Skeletal muscle cell (primary cell): ENCODE measurements at places on chromosomes 16 and 17.

DNA sequence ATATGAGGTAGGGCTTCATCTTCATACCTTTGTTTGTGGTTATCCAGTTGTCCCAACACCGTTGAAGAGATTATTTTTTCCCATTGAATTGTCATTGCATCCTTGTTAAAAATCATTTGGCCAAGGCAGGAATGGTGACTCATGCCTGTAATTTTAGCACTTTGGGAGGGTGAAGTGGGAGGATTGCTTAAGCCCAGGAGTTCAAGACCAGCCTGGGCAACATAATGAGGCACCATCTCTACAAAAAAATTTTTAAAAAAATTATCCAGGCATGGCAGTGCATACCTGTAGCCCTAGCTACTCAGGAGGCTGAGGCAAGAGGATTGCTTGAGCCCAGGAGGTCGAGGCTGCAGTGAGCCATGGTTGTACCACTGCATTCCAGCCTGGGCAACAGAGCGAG lies 223.9 kb downstream of the TANC2 start:
- no peak for DNase-seq

DNA sequence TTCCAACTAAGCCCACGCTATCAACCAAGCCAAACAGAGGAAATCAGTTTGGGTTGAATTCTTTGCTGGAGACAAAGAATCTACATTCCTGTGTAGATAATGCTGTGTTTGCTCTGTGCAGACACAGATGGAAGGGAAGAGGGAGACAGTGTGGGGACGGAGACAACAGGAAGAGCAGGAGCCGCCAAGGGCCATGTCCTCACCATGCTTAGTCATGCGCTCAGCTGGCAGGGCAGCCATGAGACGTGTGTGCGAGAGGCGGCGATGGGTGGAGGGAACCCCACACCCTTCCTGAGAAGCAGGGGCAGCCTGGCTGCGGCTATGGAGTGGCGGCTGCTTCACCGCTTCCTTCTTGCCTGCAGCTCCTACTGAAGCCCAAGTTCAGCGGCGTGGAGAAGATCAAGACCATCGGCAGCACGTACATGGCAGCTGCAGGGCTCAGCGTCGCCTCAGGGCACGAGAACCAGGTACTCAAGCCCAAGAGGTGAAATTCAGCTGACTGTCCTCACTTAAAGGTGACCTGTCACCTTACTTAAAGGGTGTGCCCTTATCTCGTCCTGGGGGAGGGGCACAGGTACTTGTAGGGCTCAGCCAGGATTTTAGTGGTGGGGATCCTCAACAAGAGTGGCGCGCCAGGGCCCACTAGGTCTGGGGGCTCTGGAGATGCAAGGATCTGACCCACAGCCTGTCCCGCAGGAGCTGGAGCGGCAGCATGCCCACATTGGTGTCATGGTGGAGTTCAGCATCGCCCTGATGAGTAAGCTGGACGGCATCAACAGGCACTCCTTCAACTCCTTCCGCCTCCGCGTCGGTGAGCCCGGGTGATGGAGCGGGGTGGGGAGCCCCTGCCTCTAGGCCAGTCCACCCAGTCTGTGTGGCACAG lies 47.5 kb downstream of the ADCY7 start:
- DNase-seq: no peak

DNA sequence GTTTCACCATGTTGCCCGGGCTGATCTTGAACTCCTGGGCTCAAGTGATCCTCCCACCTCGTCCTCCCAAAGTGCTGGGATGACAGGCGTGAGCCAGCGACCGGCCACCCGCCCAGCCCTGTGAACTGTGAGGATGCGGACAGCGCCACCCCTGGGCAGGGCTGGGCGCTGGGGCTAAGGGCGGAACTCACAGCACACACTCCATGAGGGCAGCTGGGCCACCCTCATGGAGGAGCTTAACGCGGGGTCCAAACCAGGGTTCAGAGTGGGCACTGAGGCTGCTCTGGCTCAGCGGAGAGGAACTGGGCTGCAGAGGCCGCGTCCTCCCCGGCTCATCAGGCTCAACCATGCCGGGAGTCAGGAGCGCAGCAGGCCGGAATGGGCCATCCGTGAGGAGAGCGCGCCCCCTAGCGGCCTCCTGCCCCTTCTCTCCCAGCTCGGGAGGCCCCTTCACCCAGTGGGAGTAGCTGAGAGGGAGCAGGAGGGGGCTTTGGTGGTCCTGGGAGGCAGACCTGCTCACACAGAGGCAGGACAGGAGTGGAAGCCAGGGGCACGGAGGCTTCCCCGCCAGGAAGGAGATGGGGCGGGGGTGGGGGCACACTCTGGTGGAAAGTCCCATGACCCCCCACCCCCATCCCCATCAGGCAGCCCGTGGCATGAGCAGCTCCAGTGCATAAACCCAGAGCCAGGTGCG lies 13.8 kb downstream of the CORO7 start:
- DNase-seq: no peak

- no peak for DNase-seq
These were observed 12.9 kb downstream of the DRC3 start for GRCh38 chr17:17985555-17985954.

- no peak for DNase-seq
These were observed 34.3 kb downstream of the MARF1 start for GRCh38 chr16:15608398-15609285.

DNA sequence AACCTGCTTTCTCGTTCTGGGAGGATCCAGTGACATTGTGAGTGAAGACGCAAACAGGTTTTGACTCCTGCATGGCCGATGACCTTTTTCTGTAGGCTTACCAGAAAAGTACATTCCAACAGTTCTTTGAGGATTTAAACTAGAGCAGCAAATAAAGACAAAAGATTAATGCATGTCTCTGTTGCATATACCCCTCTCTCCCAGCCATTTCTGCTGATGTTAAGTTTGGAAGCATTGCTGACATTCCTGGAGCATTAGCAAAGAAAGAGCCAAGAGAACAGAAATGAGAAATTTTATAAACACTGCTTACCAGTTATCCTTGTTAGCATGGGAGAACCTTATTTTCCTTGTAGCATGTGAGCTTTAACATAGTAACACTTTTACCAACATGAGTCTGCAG lies 49.3 kb downstream of the SIAH1 start:
- DNase-seq: no peak

- DNase-seq: no peak
These were observed 730.7 kb upstream of the KIF2B start for GRCh38 chr17:53092072-53092471.

- DNase-seq: no peak
These were observed 46.1 kb downstream of the KCNJ16 start for GRCh38 chr17:70121126-70121525.

DNA sequence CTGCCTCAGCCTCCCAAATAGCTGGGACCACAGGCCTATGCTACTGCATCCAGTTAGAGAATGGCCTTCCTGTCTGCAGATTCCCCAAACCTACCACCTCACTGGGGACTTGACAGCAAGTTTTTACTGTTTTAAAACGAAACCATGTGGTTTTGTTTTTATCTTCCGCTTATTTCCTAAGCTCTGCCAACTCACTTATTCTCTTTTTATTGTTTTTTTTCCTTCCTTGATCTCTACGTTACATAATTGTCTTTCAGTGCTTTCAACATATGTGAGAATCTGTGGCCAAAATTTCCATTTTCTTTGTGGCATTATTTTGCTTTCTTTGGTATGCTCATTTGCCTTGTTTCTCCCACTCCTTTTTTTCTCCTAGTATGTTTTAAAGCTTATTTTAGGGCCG lies 14.6 kb upstream of the SLC38A7 start:
- DNase-seq: no peak

GRCh38 chr16:88843256-88843655 lies 13.5 kb downstream of the GALNS start:
- no peak for DNase-seq

GRCh38 chr17:44222112-44222869 lies 2.8 kb upstream of the UBTF start:
- DNase-seq: peak; percentile 75

DNA sequence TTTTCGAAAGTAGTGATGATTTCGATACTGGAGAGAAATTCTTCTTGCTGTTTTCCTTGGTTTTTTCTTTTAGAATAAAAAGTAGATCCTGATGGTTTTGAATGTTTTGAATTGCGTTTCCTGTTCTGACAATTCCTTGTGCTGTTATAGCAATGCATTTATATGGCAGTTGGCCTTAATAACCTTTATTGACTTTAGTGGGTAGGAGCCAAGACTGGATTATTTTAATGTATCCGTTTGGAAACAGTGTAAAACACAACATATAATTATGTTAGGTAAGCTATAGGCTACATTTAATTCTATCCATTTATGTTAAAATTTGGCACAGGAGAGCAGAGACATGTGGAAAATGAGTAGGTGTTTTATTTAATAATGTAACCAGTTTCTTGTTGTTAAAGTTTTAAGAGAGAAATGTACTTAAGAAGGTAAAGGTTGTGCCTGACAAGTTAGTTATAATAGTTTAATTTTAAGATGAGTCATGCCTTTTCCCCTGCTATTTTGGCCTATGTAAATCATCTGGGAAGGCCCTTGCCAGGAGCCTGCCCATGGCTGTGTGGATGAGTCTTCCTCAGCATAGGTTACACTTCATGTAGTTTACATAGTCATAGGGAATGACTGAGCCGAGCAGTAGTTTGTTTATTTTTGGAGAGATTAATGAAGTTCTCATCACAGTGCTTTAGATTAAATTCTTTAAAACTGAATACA lies 189.9 kb downstream of the FTO start:
- peak; percentile 63 for DNase-seq

- DNase-seq: no peak
These were observed 22.3 kb downstream of the ADGRG5 start for GRCh38 chr16:57564571-57565270.

DNA sequence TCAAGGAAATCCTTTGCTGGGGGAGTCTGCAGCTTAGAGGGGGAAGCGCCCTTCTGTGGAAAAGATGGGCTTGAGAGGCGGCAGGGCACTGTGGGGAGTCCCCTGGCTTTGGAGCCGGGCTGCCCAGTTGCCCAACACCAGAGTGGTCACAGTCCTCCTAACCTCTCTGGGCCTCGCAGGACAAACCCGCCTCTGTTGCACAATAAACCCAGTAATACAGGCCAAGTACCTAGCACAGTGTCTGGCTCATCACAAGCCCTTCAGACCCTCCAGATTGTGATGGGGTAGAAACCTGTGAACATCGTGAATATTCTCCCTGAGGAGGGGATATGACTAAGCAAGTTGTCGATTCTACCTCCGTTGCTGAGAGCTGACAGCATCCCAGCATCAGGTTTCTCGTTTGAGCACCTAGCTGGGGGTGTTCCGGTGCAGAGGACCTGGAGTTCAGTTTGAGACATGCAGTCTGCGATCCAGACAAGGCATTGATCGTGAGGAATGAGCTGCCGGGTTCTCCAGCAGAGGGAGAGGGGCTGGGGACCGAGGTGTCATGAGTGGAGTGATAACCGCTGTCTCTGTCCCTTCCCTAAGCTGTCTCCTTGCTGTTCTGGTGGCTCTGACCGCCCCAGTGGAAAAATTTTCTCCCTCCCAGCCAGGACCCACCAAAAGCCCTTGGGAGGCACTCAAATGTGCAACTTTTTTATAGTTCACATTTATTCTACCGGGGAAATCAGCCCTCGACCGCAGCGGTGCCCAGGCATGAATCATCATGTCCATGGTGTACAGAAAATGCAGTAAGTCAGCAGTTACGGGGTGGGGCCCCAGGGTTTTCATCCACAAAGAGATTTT lies 161.9 kb downstream of the WSCD1 start:
- DNase-seq: no peak

DNA sequence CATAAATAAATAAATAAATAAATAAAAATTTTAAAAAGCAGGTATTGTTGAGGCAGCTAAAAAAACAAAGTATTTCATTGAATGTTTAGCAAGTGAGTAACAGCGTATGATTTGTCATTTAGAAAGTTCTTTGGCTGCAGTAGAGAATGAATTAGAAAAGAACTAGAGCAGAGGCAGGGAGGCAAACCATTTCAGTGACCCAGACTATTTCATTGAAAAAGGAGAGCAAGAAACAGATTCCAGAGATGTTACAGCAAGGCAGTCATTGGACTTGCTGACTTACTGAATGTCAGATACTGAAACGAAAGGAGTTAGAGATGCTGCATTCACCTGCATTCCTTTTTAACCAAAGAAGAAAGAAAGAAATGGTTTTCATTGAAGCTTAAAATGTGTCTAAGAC lies 105.5 kb upstream of the HLF start:
- DNase-seq: no peak

GRCh38 chr17:72411124-72411563 lies 290.3 kb downstream of the SOX9 start:
- DNase-seq: no peak

- DNase-seq: no peak
These were observed 1.0 kb downstream of the RSPRY1 start for GRCh38 chr16:57186872-57187854.

- no peak for DNase-seq
These were observed 10.5 kb downstream of the TBC1D16 start for GRCh38 chr17:80025140-80025539.

DNA sequence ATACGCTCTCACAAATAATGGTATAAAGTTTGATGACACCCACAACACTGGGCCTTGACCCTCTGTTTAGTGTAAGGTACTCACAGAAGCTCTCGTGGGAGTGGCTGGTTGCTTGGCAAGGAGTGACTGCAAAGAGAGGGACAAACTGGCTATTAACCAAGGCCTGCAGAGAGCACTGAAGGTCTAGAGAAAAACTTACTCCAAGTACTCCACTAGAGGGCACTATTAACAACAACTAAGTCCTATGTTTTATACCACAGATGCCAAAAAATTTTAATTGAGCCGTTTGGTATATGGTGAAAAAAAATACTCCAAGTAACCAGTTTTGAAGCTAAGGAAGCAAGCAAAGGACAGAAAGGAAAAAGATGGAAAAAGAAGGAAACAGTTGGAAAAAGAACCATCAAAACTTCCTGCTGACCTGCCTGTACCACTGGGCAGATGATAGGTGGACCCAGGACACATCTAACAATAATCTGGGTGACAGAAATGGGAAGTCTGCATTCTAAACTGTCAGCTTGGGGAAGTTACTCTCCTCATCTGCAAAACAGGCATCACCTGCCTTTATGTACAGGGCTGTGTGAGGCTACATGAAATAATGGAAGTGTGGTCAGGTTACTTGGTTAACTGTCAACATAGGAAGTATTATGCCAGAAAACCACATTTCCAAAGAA lies 23.2 kb downstream of the DYNC1LI2 start:
- DNase-seq: no peak

GRCh38 chr16:86576591-86577313 lies 1.6 kb upstream of the FOXL1 start:
- DNase-seq: peak; percentile 61

GRCh38 chr16:75239542-75240122 lies 11.8 kb downstream of the BCAR1 start:
- no peak for DNase-seq

GRCh38 chr16:19968891-19969683 lies 84.4 kb upstream of the GPRC5B start:
- no peak for DNase-seq

GRCh38 chr17:66900126-66901010 lies 64.1 kb upstream of the CACNG4 start:
- DNase-seq: no peak

GRCh38 chr17:19005137-19005773 lies 691 bp upstream of the FAM83G start:
- no peak for DNase-seq

GRCh38 chr17:64020056-64020766 lies at the start of gene ICAM2:
ICAM2 (minus strand) TSS chr17:64020633; CDS start chr17:64006691, 13,942 bp downstream.
- no peak for DNase-seq
